Lower leg skin (tissue), 4 donors: ENCODE measurements at places on chromosomes 7 and 10. TPM values are rescaled to one million over a fixed set of nuclear protein-coding genes. Genes with fewer than 3 reads are reported as not detected.

DNA sequence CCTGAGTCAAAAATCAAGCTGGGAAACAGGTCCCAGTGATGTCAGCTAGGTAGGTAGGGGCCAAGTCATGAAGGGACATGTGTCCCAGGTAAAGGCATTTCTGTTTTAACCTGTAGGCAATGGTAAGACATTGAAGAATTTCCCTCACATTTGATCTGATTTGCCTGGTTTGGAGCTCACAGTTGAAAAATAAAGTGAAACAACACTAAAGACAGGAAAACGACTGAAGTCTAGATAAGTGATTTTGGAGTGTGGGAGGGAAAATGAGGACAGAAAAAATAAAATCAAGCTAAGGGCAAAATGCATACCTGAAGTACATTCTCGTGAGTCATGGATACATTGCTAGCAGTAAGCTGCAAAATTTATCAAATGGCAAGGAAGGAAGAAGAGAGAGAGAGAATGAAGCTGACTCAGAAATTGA is 169.9 kb downstream of the SKIDA1 start:
- no peak for DNase-seq

- no peak for DNase-seq
Measured at GRCh38 chr7:26681819-26682418, 182.5 kb downstream of the SKAP2 start.

DNA sequence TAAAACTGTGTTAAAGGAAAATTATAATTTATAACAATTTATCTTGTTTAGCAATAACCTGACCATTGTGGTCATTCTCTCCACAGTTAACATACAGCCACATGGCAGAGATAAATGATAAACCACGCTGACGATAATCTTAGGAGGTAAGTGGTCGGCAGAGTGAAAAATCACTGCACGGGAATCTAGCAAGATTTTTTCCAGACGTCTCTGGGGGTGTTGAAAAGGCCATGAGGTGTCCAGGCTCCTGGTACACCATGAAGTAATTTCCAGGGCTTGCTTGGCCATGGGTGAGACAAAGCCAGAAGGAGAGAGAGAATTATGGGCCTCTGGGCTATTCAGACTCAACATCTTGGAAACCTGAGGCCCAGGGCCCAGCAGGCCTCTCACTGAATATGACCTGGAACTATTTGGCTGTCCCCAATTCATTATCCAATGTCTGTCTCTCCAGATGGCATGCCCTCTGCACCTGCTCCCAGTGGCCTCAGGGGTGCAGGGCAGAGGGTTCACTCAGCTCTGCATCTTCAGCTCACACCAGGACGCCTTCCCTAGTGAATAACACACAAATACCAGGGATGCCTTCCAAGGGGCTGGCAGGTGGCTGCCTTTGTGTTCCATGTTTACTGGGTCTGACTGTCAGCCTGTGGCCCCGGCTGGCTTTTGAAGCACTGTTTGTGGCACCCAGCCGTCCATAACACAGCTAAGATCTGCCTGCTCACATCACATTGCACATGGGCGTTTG is 590.4 kb upstream of the PFKP start:
- no peak for DNase-seq

FRG2B gene
- total RNA-seq = not detected

PRKAG2 gene
- total RNA-seq = 14.3 TPM
